CD8-positive, alpha-beta T cell (primary cell): ENCODE measurements at places on chromosomes 12 and 14.

DNA sequence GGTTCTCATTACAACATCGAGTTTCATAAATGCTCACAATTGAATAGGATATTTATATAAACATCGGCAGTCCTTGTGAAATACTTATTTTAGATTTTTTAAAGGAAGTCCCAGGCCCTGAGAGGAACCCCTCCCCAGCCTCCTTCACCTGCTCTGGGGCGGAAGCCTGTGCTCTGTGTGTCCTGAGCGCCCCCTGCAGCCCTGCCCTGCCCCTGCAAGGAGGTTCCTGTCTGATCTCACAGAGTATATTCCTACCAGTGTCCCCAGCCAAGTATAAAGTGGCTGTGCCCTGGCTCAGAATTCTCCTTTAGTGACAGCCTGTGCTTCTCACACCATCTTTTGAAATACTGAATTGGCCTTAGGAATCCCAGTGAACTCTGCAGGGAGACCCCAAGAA is 659.5 kb downstream of the TMEM121 start:
- peak; percentile 72 for DNase-seq

DNA sequence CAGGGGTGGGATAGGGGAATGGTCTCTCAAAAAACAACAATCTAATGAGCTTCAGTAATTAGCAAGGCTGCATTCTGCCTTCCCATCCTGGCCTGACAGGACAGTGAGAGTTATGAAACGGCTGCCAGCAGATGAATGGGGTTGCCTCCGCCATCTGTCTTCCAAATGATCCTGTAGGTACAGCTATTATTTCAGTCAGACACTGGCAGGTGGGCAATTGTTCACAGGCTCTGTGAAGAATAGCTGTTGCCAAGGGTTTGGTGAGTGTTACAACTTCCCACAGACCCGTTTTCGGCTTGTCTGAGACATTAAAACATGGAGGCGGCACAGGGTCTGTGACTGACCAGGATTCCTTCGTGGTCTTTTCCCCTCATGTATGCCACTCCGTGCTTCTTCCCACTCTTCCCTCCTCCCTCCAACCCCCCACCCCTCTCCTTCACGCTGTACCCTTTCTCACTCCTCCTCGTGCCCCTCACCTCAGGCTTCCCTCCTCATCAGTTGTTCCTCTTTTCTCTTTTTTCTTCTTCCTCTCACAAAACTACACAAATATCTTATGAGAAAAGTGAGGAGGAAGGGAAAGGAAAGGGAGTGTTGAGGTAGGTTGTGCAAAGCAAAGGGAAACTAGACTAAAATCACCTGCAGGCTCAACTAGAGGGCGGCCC is 160.8 kb upstream of the GZMB start:
- no peak for DNase-seq

DNA sequence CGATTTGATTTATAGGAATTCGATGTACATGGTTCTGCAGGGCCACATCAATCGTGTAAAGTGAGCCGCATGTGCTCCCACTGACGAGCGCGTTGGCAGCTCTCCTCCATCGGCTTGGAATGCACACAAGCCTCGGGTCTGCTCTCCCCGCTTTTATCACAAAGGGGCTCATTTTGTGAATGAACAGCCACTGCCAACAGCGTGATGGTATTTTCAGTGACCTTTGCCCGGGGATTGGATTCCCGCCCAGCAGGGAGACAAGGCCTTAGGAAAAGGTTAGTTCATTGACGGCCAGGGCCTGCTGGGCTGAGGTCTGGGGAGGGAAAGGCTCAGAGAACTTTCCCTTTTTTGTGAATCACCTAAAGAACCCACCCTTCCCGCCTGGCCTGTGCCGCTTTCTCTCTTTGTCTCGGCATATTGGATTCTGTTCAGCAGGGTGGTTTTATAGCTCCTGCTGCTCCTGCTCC is 232.1 kb downstream of the MSRB3 start:
- no peak for DNase-seq

- DNase-seq = no peak
Measured at GRCh38 chr12:13233830-13234641, 37.5 kb downstream of the EMP1 start.
